ENCODE measurements at places on chromosomes 2 and 18.
A peak's percentile ranks its signal among the peaks of the same experiment; 100 is the strongest.

- DNase-seq = peak; percentile 83
Observed at GRCh38 chr2:199459286-199460100, 1.8 kb upstream of the SATB2 start.

DNA sequence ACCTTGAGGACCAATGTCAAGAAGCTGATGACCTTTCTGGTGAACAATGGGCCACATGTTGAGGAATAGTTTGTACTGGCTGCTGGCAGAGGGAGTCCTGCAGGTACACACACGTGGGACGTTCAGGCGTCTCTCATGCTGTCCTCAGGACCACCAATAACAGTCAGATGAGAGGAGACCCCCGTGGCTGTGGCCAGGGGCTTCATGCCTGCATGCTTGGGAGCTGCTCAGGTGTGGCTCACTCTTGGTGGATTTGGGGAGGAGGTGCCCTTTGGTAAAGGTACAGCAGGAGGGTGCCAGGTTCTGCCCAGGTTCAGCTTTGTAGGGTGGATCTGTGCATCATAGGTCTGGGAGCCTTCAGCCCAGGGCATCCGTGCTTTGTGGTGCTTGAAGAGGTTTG, 62.9 kb upstream of the PXDN start:
- no peak for DNase-seq

DNA sequence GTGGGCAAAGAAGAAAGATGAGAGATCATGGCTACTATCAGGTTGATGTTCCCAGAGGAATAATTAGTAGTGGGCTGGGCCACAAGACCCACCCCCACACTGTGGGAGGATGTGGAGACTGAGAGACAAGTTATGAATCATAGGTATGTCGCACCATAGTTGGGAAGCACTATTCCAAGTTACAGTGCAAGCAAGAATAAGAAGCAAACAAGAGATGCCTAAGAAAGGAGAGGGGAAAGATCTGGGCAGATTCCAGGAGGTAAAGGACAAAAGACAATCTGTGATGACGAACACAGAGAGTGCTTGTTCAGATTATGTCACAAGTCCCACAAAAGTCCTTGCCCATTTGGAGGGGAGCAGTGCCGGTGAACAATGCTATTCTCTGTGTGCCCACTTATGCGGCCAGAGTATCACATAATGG, 56.6 kb downstream of the FAM228A start:
- no peak for DNase-seq

DNA sequence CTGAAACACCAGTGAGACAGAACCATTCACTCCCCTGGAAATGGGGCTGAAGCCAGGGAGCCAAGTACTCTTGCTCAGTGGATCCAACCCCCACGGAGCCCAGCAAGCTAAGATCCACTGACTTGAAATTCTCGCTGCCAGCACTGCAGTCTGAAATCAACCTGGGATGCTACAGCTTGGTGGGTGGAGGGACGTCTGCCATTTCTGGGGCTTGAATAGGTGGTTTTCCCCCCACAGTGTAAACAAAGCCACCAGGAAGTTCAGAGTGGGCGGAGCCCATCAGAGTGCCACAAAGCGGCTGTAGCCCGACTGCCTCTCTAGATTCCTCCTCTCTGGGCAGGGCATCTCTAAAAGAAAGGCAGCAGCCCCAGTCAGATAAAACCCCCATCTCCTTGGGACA, 292.8 kb downstream of the LNPK start:
- DNase-seq = no peak

DNA sequence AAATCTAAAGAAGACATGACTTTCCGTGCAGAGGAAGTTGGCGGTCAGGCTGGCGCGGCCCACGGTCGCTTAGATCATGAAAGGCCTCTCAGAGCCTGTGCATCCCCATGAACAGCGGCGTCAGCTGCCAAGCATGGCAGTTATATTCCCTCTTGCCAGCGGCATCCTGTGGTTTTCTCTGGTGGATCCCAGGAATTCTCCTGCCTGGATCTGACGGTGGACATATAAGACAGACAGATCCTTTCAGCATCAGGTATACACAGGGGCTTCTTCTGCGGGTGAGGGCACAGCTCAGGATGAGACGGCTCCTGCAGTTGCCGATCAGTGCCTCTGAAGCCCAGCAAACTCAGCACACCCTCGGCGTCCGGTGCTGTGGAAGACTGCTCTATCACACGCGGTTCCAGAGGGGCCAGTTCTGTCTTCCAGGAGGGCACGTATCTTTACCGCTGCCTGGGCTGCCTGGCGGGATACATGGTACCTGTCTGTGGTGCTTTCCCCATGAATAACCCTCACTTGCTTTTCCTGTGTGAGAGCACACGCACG, 157.8 kb downstream of the LDLRAD4 start:
- DNase-seq = no peak

DNA sequence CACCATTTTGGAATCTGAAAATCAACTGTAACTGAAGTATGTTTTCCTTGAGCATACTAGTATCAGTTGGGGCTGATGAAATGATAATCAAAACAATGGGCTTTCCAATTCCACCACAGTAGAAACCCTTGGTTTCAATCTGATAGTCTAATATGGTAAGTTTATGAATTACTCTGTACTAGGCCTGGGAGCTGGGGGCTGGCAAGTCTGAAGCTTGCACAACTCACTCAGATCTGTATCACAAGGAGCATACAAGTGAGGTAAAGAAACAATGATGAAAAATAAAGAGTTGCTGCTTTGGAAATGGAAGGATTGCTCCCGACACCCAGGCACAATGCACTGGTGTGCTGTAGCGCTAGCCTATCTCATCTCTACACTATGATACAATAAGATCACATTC, 19.4 kb downstream of the ZEB2 start:
- no peak for DNase-seq

- no peak for DNase-seq
Observed at GRCh38 chr2:239369631-239370161, 31.1 kb downstream of the HDAC4 start.

DNA sequence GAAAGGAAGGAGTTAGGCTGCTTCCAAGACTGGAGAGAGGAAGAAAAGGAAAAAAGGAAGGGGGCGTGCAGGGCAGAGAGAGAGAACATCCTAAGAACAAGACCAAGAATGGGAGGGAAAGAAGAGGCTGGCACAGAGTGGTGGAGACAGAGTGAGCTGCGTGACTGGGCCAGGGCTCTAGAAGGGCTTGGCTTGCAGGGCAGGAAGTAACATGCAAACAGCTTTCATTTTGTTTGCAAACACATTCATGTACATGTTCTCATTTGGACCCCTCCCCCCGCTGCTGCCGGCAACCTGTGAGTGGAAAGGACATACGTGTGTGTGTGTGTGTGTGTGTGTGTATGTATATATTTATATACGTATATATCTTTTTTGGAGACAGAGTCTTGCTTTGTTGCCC, 46.8 kb upstream of the DNMT3A start:
- no peak for DNase-seq

GRCh38 chr2:60926741-60927552, 45.6 kb downstream of the REL start:
- no peak for DNase-seq

DNA sequence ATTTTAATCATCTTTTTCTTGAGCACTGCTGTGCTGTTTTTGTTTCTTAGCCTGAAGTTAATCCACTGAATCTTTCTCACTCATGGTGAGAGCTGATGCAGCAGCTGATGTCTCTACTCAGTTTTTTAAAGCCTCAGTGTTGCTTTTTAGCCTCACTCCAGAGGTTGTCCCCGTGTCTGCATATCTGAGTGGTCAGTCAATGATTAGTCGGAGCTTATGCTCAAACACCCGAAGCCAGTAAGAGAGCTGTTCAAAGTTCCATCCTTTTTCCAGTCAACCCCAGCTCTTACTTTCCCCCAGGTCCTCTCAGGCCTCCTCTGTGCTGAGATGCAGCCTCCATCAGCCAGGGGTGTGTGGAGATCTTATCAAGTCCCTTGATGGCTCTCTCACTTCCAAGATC, 81.1 kb downstream of the MBOAT2 start:
- DNase-seq = no peak

GRCh38 chr18:77590943-77591515, 341.4 kb downstream of the GALR1 start:
- no peak for DNase-seq

GRCh38 chr2:206824087-206824618, 58.7 kb downstream of the FASTKD2 start:
- no peak for DNase-seq

DNA sequence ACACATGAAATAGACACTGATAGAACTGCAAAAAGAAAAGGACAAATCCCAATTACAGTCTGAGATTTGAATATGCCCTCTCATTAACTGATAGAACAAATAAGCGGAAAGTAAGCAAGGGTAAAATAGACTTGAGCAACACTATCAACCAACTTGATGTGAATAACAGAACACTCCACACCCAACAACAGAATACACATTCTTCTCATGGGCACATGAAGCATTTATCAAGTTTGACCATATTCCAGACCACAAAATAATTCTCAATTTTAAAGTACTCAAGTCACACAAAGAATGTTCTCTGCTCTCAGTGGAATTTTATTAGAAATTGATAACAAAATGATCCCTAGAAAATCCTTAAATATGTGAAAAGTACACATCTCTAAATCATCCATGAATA, 19.0 kb downstream of the ETAA1 start:
- no peak for DNase-seq

- no peak for DNase-seq
Observed at GRCh38 chr18:77762642-77763041, 513.0 kb downstream of the GALR1 start.

DNA sequence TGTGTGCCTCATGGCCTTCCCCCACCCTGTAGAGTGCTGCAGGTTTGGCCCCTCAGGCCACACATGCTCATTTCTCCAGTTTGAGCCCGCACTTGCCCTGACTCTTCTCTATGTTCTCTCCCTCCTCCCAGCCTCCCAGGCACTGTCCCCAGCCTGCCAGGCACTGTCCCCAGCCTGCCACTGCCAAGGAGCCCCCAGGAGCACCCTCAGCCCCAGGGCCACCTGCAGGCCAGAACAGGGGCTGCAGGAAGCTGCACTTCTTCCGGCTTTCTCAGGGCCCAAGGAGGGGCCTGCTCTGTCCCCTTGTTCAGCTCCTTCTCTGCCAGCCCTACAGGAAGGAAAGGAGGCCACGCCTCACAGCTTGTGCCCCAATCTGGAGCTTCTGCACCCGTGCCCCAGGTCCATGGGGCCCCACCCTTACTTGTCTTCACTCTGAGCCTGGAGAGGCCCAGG, 31.6 kb downstream of the CYP26B1 start:
- no peak for DNase-seq

DNA sequence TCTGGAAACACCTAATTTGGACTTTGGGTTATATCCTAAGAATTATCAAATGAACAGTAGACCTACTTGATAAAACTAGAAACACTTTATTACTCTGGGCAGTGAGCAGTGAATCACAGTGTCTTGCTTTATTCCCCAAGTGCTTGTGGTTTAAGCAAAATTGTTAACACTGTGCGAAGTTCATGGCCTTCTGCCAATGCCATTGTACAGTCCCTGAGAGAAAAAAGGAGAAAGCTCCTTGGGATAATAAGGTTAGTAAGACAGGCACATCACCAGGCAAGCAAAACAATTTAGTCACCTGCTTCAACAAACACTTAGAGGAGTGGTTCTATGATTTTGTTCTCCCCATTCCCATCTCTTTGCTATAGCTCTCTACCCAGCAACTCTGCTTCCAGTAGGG, 39.8 kb downstream of the ADCYAP1 start:
- DNase-seq = peak; percentile 19

GRCh38 chr2:75582840-75583239, 22.1 kb upstream of the EVA1A start:
- DNase-seq = no peak

DNA sequence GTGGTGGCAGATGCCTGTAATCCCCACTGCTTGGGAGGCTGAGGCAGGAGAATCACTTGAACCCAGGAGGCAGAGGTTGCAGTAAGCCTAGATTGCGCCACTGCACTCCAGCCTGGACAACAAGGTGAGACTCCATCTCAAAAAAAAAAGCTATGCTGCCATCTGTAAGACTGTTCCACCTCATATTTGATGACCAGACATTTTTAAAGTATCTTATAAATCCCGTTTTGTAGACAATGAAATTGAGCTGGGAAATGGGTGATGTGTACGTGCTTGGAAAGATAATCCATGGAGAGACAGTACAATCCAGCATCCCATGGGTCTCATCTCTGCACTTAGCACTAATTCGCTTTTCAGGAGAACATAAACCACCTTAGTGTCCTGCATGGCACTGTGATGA, 126.5 kb upstream of the ATP5MC3 start:
- no peak for DNase-seq

GRCh38 chr2:217430916-217431576, 571.2 kb upstream of the TNP1 start:
- no peak for DNase-seq

DNA sequence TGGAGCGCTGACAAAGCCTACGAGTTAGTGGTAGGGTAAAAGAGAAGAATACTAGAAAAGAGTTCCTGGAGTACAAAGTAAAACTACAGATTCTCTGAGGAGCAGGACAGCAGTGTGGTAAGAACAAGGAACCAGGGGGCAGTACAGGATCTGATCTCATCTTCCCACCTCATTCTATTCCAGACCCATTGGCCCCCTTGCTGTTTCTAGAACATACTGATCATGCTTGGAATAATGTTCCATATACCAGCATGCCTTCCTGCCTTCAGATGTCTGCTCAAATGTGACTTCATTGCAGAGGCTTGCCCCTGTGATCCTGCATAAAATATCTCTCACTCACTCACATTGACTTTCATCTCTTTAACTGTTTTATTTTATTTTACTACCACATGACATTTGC, 19.3 kb downstream of the MSGN1 start:
- DNase-seq = no peak

DNA sequence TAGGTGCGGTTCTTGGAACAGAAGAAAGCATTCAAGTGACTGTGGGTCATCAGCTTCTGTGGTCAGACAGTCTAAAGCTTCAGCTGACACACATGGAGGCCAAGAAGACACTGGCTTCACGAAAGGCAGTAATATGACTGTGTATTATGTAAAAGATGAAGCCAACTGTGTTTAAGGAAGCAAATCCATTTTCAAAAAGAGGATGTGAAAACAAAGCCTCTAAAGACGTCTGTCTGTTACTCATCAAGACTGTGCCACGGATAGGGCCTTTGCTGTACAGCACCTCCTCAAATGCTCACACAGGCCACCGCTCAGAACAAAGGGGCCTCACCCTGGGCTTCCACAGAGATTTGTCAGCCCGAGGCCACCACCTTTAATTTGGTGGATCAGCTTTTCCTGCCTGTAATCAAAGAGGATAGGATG, 21.1 kb upstream of the TMEM163 start:
- DNase-seq = no peak

- DNase-seq = peak; percentile 34
Observed at GRCh38 chr2:133777574-133777960, 209.3 kb upstream of the NCKAP5 start.

DNA sequence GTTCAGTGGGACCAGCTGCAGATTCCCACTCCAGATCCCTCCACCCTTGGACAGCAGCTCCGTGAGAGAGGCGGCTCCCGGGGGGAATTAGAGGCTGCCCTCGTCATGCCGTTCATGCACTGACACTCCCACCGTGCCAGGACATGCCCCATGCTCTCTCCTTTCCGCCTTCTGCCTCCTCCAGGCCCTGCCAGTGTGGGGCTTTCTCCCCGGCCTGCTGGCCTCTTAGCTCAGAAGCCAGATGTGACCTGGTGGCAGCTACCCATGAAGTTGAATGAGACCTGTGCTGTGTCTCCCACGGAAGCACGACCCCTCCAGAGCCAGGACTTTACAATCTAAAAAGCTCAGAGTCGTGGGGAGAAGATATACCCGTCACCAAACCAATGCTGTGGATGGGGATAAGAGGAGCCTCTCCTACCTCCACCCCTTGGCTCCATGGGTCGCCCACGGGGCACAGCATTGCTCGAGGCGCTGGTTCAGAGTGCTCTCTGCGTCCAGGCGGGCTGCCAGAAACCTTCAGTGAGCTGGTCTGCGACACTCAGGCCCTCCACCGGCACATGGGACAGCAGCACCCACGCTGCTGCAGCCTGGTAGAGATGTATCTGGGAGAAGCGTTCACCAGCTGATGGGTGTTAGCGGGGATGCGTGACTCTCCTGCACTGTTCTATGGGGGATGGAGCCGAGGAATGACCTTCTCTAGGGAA, 111.0 kb upstream of the GPC1 start:
- DNase-seq = no peak

Measured in LoVo (cell line).